Endothelial cell of umbilical vein (primary cell): ENCODE measurements at places on chromosomes 2 and 18. TPM values are rescaled to one million over a fixed set of nuclear protein-coding genes. Genes with fewer than 3 reads are reported as not detected.

Gene FAM110C
- not detected in 2 replicates for total RNA-seq

Gene IL1RL2
- 0.21 TPM in 1 of 2 replicates, not detected in the other for total RNA-seq

Gene ACMSD
- total RNA-seq: not detected in 2 replicates

Gene C1QL2
- not detected in 2 replicates for total RNA-seq
